Vagina (tissue), 2 donors: ENCODE measurements at places on chromosomes 3 and 15.
A peak's percentile ranks its signal among the peaks of the same experiment; 100 is the strongest.

DNA sequence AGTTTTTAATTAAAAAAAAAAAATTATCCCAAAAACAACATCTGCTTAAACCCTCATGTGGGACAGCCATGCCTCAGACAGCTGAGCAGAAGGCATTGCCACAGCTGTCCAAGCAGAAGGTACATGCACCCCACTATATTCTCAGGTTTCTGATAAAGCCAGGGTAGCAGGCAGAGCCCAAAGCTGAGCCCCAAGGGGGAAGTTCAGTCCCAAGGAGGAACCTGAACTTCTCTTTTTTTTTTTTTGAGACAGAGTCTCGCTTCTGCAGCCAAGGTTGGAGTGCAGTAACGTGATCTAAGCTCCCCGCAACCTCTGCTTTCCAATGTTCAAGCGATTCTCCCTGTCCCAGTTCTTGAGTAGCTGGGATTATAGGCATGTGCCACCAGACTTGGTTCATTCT lies 33.2 kb downstream of the MKRN2 start:
- DNase-seq, result no peak
- no peak overlapping the region for H3K27ac ChIP-seq
- no peaks in the 10 kb centered on the region for H3K36me3 ChIP-seq
- H3K4me1 ChIP-seq, result no peaks in the 10 kb centered on the region
- H3K4me3 ChIP-seq, result no peak overlapping the region
- H3K27me3 ChIP-seq, result no peaks in the 10 kb centered on the region

GRCh38 chr15:65731926-65732325 lies 60.2 kb downstream of the DENND4A start:
- peaks cover 29% of the 10 kb centered on the region for H3K36me3 ChIP-seq
- no peaks in the 10 kb centered on the region for H3K27me3 ChIP-seq
- DNase-seq, result no peak
- no peak overlapping the region for H3K4me3 ChIP-seq

- no peak overlapping the region for H3K27ac ChIP-seq
- H3K4me3 ChIP-seq, result no peak overlapping the region
- no peaks in the 10 kb centered on the region for H3K36me3 ChIP-seq
- H3K4me1 ChIP-seq, result peaks cover 45% of the 10 kb centered on the region
- H3K27me3 ChIP-seq, result no peaks in the 10 kb centered on the region
Measured at GRCh38 chr3:46876313-46877300, 914 bp upstream of the PTH1R start.

DNA sequence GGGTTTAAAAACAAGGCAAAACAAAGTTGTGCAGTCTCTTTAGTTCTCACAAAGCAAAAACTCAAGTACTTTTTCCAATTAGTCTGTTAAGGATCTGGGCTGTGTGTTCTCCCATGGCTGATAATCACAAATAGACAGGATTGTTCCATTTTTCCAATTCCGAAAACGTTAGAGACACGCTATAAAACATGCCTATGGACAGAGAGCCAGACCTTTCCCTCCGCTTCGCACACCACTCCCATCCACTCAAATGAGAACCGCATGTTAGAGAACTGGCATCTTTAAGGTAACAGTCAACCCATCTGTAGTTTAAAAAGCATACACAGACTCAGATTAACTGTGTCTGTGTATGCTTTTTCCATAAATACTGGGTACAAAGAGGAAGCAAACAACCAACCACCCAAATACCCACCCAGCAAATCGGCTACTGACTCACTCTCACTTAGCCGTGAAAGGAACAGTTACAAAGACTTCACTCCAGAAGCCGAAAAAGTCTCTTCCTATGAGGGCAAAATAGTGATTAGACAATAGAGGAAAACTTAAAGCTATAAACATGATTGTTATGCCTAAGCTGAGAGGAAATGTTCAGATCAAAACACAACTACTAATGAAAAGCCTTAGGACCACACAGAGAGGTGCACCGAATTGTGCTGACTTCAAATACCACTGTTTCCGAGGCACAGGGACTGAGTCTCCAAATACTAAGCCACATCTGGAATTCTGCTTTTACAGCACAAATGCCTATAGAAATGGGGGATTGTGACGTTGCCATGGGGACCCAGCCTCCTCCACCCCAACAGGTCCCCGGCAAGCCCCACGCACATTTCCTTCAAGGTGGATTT lies 36.1 kb downstream of the IL17RD start:
- peak overlapping the region; percentile 30 for H3K4me3 ChIP-seq
- H3K36me3 ChIP-seq, result no peaks in the 10 kb centered on the region
- H3K4me1 ChIP-seq, result peaks cover 17% of the 10 kb centered on the region
- peak overlapping the region; percentile 67 for H3K27ac ChIP-seq

- no peaks in the 10 kb centered on the region for H3K4me1 ChIP-seq
- H3K4me3 ChIP-seq, result no peak overlapping the region
- H3K36me3 ChIP-seq, result no peaks in the 10 kb centered on the region
- no peak overlapping the region for H3K27ac ChIP-seq
- H3K27me3 ChIP-seq, result no peaks in the 10 kb centered on the region
Measured at GRCh38 chr3:63043631-63044030, 168.4 kb upstream of the CADPS start.
